ENCODE measurements at places on chromosomes 1 and 21.

DNA sequence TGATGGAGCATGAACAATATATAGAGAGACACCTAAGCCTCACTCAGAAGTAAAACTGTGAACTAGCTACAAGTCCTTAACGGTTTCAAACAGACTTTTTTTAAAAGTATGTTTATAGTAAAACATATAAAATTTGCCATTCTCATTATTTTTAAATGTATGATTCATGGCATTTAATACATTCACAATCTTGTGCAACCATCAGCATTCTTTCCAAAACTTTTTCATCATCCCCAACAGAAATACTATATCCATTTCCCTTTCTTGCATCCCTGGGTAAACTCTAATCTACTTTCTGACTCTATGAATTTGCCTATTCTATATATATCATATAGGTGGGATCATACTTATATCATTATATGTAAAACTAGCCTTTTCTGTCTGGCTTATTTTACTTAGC lies 25.5 kb downstream of the EVI5 start:
- no peak for DNase-seq

DNA sequence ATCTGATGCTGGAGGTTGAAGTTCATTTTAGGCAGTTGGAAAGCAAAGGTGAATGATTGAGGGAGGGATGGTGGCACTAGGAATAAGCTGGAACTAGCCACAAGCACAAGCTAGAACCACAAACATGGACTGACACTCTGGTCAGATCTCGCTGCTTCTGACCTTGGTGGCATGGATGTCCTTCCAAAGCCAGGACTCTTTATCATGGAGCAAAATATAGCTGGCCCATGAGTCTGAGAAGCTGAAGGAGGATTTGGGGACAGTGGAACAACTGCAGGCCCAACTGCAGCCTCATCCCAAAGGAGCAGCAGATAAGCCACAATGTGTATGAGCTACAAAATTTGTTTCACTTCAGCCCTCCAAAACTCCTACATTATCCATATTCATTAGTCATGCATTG lies 35.5 kb downstream of the SRSF11 start:
- no peak for DNase-seq

GRCh38 chr1:33379631-33380354 lies 51.1 kb downstream of the PHC2 start:
- DNase-seq: no peak

DNA sequence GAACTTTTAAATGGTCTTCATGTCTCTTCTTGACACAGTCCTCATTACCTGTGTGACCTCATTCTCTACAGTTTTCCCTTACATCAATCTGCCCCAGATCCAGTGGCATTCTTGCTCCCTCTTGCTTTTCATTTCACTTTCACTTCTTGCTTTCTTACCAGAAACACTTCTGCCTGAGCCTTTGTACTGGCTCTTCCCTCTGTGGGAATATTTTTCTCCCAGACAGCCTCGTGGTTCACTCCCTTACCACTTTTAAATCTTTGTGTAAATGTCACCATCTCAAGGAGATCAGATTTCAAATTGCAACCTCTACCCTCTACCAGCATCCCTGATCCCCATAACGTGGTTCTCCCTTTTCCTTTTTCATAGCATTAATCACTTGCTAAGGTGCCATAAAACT lies 73.2 kb downstream of the DISC1 start:
- no peak for DNase-seq

DNA sequence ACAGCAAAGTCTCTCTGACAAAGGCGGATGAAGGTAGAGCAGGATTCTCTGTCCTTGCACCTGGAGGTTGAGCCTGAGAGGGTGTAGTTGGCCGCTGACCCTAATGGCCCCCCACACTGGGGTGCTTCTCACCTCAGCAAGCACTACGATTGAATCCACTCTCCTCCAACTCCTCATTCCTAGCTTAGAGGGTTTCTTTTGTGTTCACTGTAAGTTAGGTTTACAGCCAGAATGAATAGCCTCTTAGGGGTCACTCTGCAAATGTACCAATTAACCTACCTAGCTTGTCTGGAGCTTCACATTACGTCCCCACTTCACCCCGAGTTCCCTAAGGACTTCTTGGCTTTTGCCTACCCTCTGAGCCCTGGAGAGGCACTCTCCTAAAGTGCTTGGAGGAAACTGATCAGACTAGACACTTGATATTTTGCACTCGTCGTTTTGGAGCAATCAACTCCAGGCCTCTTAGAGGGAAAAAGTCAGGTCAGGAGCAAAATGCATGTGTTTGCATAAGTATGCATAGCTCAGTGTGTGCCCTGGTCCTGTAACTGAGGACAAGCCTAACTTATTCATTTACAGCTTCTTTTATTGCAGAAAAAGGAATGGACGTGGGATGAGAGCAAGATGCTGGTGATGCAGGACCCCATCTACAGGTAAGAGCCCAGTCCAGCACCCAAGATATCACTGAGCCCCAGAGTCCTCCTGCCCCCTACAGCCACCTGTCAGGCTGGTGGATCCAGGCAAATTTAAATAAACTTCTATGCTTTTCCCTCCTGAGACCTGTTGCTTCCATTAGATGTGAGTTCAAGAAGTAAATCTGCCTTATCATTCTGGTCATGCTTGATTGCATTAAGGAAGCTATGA lies 76.4 kb downstream of the SPATA46 start:
- no peak for DNase-seq

GRCh38 chr1:3000214-3000613 lies 21.1 kb upstream of the ACTRT2 start:
- DNase-seq: no peak

- DNase-seq: no peak
Measured at GRCh38 chr1:58006421-58007046, 540.0 kb downstream of the OMA1 start.

DNA sequence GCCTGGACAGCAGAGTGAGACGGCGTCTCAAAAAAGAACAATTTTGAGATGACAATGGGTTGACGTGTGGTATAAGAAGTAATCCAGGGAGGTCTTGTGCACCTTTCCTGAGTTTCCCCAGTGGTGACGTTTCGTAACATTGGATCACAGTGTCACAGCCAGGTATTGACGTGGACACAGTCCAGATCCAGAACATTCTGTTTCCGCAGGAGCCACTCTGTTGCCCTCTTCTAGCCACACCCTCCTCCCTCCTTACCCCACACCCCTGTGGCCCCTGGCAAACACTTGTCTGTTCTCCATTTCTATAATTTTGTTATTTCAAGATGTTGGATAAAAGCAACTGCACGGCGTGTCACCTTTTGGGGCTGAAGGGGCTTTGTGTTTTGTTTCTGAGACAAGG lies 6.5 kb upstream of the TRAPPC10 start:
- no peak for DNase-seq

- no peak for DNase-seq
Measured at GRCh38 chr21:36431252-36431651, 46.1 kb downstream of the CHAF1B start.

Data from stimulated activated CD8-positive, alpha-beta memory T cell treated with anti-CD3 and anti-CD28 coated beads, Interleukin-4, amount 100 ng/mL, for 1 hour (primary cell).